ENCODE measurements at places on chromosomes 16 and 17. TPM values are rescaled to one million over a fixed set of nuclear protein-coding genes. Genes with fewer than 3 reads are reported as not detected.
A peak's percentile ranks its signal among the peaks of the same experiment; 100 is the strongest.

ATP2A1 gene
- 2.2 TPM for polyA plus RNA-seq

ADPRM gene
- polyA plus RNA-seq = 20.5 TPM

GRCh38 chr17:48433896-48434295 lies 3.9 kb upstream of the SKAP1 start:
- H3K27ac ChIP-seq = no peak overlapping the region
- no peaks in the 10 kb centered on the region for H3K4me1 ChIP-seq
- H3K4me3 ChIP-seq = no peak overlapping the region
- H3K27me3 ChIP-seq = peaks cover 3% of the 10 kb centered on the region

DNA sequence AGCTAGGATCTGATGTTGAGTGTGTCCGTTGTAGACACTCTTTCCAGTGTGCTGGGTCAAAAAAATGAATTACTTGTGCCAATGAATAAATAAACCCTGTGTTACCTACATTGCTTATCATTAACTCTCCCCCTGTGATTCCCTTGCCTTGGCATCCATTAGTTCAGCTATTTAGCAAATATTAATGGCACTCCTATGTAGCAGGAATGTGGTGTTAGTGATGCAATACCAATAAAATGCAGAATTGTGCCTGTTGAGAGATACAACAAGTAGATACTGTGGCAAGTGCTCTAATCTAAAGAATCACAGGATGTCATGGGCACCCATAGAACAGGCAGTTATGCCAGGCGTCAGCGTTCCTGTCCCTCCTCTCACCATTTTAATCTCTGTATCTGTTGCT lies 343.2 kb downstream of the PMP22 start:
- H3K36me3 ChIP-seq = no peaks in the 10 kb centered on the region
- DNase-seq = no peak
- H3K27me3 ChIP-seq = no peaks in the 10 kb centered on the region
- H3K4me1 ChIP-seq = no peaks in the 10 kb centered on the region
- H3K27ac ChIP-seq = no peak overlapping the region

DNA sequence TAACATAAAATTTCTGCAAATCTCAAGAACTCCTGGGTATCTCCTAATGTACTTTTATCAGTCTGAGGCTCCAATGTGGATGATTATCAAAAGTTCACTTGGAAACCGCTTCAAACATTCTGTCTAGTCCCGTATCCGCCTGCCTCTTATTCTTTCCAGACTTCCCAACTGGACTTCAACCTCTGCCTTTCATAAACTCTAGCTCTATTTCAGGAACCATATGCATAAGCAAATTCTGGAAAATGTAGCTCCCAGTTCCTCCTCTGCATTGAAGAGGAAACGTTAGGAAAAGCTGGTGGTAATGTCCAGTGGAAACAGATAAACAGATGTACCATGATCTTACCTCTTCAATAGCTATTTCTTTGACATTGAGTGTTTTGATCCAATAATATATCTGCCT lies 285.0 kb downstream of the KCNJ2 start:
- no peak overlapping the region for H3K4me3 ChIP-seq
- no peaks in the 10 kb centered on the region for H3K36me3 ChIP-seq
- no peaks in the 10 kb centered on the region for H3K27me3 ChIP-seq

GRCh38 chr16:72397876-72398275 lies 225.9 kb upstream of the PMFBP1 start:
- no peak overlapping the region for H3K27ac ChIP-seq
- DNase-seq = no peak
- H3K4me1 ChIP-seq = no peaks in the 10 kb centered on the region
- no peaks in the 10 kb centered on the region for H3K36me3 ChIP-seq

PERCC1 gene
- polyA plus RNA-seq = 0.58 TPM

ANKRD40CL gene
- 298 TPM for polyA plus RNA-seq

KRT33A gene
- polyA plus RNA-seq = not detected

FNDC8 gene
- not detected for polyA plus RNA-seq

KRT31 gene
- polyA plus RNA-seq = not detected

DNA sequence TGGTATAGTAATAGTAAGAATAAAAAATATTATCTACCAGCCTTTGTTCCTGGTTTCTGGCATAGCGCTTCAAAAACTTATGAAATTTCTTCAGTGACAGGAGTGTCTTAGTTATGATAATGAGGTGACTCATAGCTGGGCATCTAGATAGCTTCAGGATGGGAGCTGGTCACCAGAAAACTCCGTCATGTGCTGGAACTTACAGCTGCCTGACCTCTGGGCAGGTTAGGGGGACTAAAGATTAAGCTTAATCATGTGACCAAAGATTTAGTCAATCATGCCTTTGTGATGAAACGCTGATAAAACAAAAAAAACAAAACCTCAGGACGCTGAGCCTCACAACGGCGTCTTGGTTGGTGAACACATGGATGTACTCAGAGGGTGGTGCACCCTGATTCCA lies 154.2 kb downstream of the MYO1D start:
- H3K4me3 ChIP-seq = no peak overlapping the region
- no peaks in the 10 kb centered on the region for H3K4me1 ChIP-seq
- DNase-seq = no peak
- peaks cover 6% of the 10 kb centered on the region for H3K36me3 ChIP-seq
- H3K27me3 ChIP-seq = no peaks in the 10 kb centered on the region

KRTAP2-2 gene
- not detected for polyA plus RNA-seq

SNX20 gene
- polyA plus RNA-seq = 0.22 TPM

NOTUM gene
- 1.0 TPM for polyA plus RNA-seq

TBKBP1 gene
- 0.22 TPM for polyA plus RNA-seq

DNA sequence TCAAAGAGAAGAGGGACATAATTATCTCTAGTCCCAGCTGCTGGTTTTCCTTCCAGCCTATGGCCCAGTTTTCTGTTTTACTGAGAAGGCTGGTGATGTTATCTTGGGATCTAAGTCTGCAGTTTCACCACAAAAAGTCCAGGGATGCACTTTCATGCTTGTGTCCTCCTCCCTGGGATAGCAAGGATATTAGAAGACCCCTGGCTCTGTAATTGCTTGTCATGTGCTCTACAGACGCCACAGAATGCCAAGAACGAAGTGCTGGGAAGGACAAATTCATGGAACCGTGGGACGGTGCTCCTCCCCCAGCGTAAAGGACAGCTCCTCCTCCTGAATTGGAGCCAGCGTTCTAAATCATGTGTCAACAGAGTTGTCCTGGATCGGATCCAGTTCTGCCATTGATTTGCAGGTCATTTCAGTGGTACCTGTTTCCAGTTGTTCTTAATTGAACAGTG lies 8.6 kb downstream of the MAPT start:
- no peaks in the 10 kb centered on the region for H3K36me3 ChIP-seq
- H3K27me3 ChIP-seq = peaks cover 8% of the 10 kb centered on the region

ST3GAL2 gene
- 5.6 TPM for polyA plus RNA-seq

GRCh38 chr16:24851700-24852099 lies 5.9 kb downstream of the SLC5A11 start:
- peaks cover 5% of the 10 kb centered on the region for H3K4me1 ChIP-seq
- peak; percentile 31 for DNase-seq
- H3K27ac ChIP-seq = no peak overlapping the region
- no peaks in the 10 kb centered on the region for H3K27me3 ChIP-seq
- H3K4me3 ChIP-seq = no peak overlapping the region
- H3K36me3 ChIP-seq = no peaks in the 10 kb centered on the region

DNA sequence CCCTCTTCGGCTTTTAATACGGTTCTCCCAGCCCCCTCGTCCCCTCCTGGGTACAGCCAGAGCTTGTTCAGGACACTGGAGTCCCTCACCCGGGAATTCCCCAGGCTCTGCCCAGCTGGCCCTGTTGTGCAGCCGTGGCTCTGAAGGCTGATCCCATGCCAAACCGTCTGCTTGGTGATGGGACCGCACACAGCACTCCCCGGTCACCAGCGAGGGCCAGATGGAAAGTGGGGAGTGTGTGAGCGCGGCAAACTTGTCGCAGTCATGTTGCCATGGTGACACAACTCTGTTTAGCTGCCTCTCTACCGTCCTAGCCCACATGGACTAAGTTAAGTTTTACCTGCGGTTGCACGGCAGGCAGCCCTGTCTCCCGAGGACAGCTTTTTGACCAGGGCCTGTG lies 107.9 kb downstream of the RAP1GAP2 start:
- DNase-seq = peak; percentile 77
- H3K27ac ChIP-seq = no peak overlapping the region
- H3K4me1 ChIP-seq = no peaks in the 10 kb centered on the region
- no peaks in the 10 kb centered on the region for H3K27me3 ChIP-seq

GRCh38 chr17:74362069-74362405 lies 369 bp upstream of the BTBD17 start:
- H3K27me3 ChIP-seq = peaks cover 37% of the 10 kb centered on the region
- H3K27ac ChIP-seq = no peak overlapping the region
- H3K4me1 ChIP-seq = no peaks in the 10 kb centered on the region
- H3K4me3 ChIP-seq = no peak overlapping the region
- DNase-seq = no peak
- H3K36me3 ChIP-seq = no peaks in the 10 kb centered on the region

DNA sequence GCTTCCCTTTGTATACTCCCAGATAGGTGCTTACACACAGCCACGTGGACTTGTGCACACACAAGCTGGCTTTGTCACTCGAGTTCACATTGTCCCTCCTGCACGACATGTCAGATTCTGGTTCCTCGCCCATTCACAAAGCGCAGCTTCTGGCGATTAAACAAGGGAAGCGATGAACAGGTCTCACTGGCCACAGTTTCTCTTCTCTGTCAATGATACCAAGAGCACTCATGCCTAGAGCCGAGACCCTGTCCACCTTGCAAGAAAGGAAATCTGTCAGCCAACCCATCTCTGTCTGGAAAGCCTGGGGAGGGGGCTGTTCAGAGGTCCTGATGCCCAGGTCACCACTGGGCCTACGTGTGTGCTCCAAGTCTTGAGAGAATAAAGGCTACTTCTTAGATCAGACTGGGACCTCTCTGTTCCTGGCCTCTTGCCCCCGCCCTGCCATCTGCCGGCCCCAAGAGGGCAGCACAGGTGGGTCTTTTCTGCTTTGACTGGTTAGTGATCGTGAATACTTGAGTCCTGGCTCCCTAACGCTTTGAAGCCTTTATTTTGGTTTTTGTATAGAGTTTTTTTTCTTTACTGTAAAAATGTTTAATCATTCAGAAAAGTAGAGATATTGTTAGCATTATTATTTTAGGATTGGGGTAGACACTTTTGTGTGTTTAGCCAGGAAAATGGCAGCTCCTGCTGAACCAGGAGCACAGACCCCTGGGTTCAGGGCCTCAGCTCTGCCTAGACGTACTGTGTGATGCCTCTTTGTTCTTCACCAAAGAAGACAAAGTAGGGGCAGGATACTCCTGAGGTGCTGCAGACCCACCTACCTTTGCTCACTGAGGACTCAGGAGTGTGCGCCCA lies 104.7 kb downstream of the MRM1 start:
- H3K27me3 ChIP-seq = peaks cover 10% of the 10 kb centered on the region
- H3K4me1 ChIP-seq = no peaks in the 10 kb centered on the region
- DNase-seq = peak; percentile 46
- H3K4me3 ChIP-seq = no peak overlapping the region
- H3K27ac ChIP-seq = no peak overlapping the region
- no peaks in the 10 kb centered on the region for H3K36me3 ChIP-seq

DNA sequence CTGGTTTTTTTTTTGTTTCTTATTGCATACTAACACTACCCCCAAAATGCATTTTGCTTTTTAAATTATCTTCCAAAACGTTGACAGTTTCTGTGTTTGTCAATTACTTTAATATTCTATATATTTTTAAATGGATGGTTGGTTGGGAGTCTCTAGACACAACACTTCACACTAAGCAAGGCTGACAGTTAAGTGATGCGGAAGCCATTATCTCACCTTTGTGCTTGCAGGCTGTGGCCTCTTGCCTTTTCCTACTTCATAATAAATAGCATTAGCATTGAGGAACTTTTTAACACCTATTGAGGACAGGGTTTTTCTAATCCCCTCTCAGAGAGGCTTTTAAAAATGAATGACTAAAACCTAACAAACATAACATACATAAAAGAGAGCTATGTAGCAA lies 280.8 kb upstream of the TBX2 start:
- DNase-seq = no peak
- H3K36me3 ChIP-seq = no peaks in the 10 kb centered on the region
- H3K4me3 ChIP-seq = no peak overlapping the region
- no peaks in the 10 kb centered on the region for H3K27me3 ChIP-seq

KRT23 gene
- not detected for polyA plus RNA-seq

DNA sequence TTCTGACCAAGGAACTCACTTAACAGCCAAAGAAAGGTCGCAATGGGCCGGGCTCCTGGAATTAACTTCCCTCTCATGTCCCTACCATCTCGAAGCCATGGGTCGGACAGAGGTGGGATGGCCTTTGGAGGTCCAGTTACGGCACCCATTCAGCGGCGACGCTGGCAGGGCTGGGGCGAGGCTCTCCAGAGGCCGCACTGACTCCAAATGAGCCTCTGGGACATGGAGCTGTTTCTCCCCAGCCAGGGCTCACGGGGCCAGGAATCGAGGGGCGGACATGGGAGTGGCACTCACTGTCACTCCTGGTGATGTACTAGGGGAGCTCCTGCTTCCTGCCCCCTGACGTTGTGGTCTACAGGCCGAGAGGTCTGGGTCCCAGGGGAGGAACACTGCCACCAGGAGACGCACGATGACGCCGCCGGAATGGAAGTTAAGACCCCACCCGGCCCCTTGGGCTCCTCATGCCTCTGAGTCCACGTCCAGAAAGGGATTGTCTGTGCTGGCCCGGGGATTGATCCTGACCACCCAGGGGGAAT lies 60.7 kb upstream of the METRNL start:
- no peaks in the 10 kb centered on the region for H3K36me3 ChIP-seq
- no peak overlapping the region for H3K4me3 ChIP-seq
- H3K4me1 ChIP-seq = no peaks in the 10 kb centered on the region
- no peak overlapping the region for H3K27ac ChIP-seq
- no peak for DNase-seq
